ENCODE measurements at places on chromosomes 5 and 9.

GRCh38 chr5:101418713-101419118, 515.6 kb upstream of the ST8SIA4 start:
- DNase-seq, result peak; percentile 51

- peak; percentile 92 for DNase-seq
Measured at GRCh38 chr9:123784518-123784917, 145.4 kb downstream of the DENND1A start.

DNA sequence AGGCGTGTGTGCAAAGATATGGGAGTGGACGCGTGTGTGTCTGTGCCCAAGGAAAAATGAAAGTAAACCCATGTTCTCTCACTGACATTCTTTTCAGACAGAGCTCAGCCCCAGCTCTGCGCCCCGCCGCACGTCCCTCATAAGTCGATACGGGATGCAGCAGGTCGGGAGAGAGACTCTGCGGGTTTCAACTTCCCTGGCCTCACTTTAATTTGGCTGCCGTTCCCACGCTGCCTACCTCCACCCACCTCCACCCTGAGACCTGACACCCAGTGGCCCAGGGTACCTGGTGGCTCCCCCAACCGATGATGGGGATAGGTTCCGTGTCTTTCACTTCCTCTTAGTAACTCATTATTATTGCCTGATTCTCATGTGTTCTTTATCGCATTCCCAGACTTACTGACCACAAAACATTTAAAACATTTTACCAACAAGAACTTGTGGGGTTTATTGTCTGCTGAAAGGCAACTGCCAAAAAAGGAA, 19.4 kb downstream of the LHX2 start:
- no peak for DNase-seq

DNA sequence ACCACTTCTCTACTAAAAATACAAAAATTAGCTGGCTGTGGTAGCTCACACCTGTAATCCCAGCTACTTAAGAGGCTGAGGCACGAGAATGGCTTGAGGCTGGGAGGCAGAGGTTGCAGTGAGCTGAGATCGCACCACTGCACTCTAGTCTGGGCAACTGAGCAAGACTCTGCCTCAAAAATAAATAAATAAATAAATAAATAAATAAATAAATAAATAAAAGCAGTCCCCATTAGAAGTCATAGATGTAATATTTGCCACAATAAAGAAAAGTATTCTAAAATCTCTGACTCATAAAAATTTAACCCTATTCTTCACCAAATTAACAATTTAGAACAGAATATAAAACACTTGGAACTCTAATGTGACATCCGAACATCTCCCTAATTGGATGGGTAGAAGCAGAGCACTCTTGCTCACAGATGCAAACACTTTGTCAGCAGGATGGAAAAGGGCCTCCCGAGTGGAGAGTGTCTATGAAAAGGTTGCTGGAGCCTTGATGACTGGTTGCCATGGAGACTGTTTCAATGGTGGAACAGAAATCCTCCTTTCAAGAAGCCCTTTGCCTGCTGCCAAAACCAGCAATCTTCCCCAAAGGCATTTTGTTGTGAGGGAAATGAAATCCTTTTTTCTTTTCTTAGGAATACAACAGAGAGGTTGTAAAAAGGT, 38.9 kb upstream of the TRAF1 start:
- DNase-seq, result peak; percentile 33

DNA sequence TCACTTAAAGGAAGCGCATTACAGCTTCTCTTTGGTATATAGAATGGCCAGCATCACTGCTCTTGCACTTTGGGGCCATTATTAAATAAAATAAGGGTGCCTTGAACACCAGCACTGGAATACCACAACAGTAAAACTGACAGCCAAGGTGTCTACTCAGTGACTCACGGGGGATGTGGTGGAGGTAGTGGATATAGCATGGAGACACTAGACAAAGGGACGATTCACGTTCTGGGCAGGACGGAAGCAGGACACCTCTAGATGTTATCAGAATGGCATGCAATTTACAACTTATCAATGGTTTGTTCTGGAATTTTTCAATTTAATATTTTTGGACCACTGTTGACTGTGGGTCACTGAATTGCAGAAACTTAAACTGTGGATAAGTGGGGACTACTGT, 32.9 kb upstream of the PDE8B start:
- DNase-seq, result no peak

DNA sequence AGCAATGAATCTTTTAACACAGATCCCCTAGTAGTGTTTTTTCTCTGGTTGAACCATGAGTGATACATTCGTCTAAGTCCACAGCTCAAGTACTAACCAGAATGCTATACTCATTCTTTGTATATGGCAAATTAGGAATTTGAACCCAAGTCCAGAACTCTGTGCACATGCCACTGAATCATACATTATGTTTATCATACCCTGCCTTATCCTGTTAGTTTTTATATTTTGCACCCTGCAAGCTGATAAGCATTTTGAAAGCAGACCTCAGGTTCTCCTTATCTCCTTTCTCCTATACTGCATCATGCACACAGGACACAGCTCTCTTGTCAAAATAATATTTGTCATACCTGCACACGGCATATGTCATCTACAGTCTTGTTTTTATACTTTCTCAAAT, 54.6 kb upstream of the ELL2 start:
- DNase-seq, result no peak

- no peak for DNase-seq
Measured at GRCh38 chr5:1651971-1652872, 128.5 kb upstream of the LPCAT1 start.

DNA sequence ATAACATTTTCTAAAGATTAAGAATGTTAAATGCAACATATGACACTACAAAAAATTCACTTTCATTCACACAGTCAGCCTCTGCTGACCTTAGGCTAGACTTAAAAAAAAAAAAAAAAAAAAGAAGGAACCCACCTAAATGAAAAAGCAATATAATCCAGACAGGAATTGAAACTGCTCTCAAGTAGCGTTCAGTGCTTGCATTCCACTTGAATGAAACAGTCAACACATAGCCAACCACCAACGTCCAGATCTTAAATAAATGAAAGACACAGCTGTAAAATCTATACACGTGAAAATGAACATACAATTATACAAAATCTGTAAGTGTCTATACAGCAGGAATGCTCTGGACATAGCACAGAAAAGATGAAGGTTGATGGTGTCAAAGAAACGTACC, 11.4 kb downstream of the TMEM245 start:
- DNase-seq, result peak; percentile 81

Data from fibroblast of lung (primary cell).